ENCODE measurements at places on chromosomes 11 and 22.

GRCh38 chr22:19473578-19473977 lies 5.4 kb downstream of the UFD1 start:
- no peak for DNase-seq

GRCh38 chr11:99585606-99586005 lies 564.9 kb downstream of the CNTN5 start:
- no peak for DNase-seq

DNA sequence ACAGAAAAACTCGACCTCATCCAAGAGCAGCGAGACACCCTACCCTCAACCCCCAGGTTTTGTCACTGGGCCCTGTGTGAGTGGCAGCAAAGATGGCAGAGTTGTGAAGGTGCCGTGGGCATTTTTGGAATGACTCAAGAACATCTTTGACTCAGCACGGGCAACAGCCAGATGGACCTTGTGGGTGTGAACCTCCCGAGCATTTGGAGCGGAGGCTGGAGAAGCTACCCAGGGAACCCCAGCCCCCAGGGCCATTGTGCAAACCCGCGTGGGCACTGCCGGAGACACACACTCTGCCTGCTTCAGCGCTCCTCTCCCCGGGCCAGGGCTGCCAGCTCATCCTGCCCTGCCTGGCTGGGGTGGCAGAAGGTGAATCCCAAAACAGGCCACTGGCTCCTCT lies 66.1 kb downstream of the PANX1 start:
- DNase-seq: no peak

GRCh38 chr22:42711281-42711731 lies 9.4 kb downstream of the A4GALT start:
- no peak for DNase-seq

GRCh38 chr11:2399488-2400068 lies 972 bp upstream of the TSSC4 start:
- no peak for DNase-seq

DNA sequence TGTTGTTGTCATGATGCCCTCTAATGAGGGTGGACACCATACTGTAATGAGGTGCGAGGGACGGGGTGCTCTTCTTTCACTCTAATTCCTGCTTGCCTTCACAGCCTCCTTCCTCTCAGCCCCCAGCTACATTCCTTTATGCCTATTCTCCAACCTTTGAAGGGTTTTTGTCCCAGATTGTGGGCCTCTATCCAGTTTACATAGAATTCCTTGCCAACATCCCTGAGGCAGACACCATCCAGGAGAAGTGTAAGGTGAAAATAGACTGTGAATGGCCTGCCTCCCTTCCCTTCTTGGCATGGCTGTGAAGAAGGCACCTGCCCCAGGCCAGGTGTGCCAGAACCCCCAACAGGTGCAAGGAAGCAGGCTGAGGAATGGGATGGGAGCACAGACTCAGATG lies 122.3 kb downstream of the CHST1 start:
- DNase-seq: no peak

DNA sequence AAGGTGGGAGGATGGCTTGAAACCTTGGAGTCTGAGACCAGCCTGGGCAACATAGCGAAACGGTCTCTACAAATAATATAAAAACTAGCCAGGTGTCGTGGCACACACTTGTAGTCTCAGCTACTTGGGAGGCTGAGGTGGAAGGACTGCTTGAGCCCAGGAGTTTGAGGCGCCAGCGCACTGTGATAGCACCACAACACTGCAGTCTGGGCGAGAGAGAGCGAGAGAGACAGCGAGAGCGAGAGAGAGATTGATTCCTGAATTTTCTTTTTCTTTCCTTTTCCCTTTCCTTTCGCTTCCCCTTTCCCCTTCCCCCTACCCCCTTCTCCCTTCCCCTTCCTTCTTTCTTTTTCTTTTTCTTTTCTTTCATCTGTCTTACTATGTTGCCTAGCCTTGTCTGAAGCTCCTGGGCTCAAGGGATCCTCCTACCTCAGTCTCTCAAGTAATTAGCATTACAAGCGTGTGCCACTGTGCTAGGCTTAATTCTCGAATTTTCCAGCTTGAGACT lies 162.4 kb upstream of the ZBED5 start:
- DNase-seq: no peak

GRCh38 chr11:6926208-6927029 lies at the start of gene ZNF215:
ZNF215 (plus strand) TSS chr11:6926426; CDS start chr11:6932273, 5,847 bp downstream.
- DNase-seq: no peak

DNA sequence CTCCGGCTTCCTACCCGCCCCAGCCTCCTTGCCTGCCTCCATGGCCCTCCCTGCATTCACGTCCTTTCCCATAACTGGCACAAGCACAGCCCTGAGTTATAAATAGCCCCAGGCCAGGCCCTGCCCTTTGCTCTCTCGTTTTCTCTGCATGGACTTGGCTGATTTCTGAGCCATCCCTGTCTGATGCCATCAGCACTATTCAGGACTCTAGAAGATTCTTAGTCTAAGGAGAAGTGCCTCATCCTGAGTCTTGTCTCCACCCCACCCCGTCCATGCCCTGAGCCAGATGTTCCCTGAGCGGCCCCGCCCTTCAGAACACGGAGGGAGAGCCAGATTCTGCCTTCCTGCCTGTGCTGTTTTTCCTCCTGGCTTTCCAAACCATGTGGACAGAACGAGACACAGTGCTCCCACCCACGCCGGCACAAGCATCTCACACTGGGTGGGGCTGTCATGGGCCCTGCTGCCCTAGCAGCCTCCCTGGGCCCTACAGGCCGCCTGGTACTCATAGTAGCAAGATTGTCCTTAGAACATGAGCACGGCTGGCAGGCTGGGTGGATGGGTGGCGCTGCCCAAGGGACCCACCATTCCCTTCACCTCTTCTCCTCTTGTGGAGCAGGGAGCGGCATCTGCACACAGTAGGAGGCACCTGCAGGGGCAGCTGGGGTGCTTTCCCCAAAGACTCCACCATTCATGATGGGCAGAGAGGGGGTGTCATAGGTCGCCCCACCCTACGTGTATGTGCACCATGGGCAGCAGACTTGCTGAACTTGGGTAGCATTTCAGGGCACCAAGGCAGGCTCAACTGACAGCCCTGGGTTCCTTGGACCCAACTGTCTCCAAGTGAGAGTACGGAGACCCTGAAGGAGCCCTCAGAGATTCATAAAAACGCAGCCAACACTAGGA lies 76.9 kb downstream of the BCR start:
- no peak for DNase-seq

DNA sequence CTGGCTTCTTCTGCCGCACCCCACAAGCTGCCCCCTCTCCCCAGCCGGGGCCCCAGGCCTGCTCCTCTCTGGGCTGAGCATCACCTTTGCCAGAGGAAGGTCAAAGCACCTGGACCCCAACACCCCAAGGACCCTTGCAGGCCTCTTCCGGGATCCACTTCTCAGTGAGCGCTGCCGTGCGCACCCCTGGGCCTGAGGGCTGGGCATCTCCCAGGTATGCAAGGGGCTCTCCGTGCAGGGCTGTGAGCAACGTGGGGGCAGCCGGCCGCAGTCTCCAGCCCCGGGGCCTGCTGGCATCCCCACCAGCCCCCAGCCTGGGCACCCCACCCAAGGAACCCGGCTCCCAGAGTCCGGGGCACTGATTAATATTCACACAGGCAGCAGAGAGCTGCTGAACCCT lies 64.0 kb downstream of the BRD1 start:
- DNase-seq: no peak

- DNase-seq: no peak
These were observed 154.1 kb downstream of the AASDHPPT start for GRCh38 chr11:106231591-106231990.
